ENCODE measurements at places on chromosomes 12 and 14.
A peak's percentile ranks its signal among the peaks of the same experiment; 100 is the strongest.

GRCh38 chr14:100857233-100857922, 31.5 kb downstream of the MEG3 start:
- DNase-seq, result no peak

- DNase-seq, result no peak
Observed at GRCh38 chr12:52125476-52125900, 46.0 kb downstream of the SMIM41 start.

DNA sequence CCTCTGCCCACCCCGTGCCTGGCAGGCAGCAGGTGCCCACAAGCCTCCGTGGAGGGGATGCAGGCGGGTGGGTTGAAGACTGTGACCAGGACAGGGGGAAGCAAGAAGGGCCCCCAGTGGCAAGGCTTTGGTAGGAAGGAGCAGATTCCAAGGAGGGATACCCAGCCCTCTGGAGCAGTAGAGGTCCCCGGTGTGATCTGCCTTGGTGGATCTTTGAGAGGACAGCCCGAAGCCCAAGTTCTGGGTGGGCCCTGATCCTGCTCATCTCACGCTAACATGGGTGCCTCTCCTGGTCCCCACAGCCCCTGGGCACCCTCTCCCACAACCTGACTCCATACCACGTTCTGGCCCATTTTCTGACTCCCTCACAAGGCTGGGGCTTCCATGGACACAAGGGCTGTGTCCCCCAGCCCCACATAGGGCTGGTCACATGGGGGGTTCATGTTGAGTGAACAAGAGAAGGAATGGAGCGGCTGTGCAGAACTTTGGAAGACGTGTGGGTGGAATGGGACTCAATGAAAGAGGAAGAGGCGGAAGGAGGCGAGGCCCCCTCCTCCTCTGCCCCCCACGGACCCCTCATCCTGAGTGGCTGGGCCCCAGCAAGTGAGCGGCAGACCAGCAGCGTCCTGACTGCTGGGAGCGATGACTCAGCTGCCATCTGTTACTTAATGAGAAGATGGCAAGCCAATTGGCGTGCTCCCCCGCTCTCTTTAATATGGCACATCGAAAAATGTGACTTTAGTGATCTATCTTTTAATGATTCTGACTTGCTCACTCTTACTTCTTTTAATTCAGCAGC, 77.0 kb upstream of the BCL11B start:
- DNase-seq, result no peak

DNA sequence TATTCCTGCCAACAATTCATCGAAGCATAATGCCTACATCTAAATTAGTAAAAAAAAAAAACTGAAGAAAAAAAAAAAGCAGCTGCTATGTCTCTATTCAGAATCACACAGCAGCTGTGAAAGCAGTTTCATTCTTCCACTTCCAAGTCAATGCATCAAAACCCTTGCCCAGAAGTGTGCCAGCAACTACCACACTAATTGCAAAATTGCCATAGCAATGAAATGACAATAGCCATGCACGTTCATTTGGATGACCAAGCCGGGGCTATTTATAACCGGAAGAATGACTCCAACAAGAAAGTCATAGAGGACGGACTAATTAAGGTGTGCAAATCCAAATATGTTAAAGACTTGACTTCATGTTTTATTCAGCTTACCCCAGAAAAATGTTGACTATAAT, 42.5 kb downstream of the SLC2A13 start:
- DNase-seq, result no peak

DNA sequence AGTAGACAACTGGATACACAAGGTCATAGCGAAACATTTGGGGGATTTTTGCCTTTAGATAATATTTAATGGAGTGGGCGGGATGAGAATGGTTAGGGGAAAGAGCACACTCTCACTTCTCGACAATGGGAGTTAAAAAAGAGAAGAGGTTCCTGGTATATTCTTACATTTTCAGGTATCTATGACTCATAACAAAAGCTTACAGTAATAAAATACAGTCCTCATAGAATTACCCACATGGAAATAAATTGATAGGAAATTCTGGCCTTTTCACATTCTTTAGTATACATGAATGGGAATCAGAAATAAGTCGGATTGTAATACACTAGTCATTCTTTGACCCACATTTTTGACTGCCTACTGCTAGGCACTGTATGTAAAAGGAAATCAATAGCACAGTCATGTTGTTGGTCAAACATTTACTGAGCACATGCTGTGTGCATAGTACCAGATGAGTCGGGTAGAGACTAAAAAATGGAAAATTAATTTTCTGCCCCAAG, 8.2 kb upstream of the CRADD start:
- DNase-seq, result no peak

DNA sequence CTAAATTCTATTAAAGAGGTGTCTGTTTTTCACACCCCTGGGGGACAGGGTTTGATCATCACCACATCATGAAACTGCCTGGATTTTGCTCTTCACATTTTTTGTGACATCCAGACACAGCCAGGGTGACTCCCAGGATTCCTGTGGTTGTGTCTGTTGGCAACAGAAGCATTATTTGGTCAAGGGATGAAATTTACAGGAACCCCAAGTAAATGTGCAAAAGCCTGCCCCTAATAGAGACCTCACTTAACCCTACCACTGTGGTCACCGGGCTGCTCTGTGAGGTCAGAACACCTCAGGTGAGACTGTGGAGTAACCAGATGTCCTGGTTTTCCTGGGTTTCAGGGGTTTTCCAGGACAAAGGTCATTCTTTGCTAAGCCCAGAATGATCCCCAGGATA, 103.8 kb downstream of the DAD1 start:
- DNase-seq, result no peak

GRCh38 chr12:32559434-32559833, 119.7 kb upstream of the DNM1L start:
- no peak for DNase-seq

GRCh38 chr14:96616161-96616721, 114.1 kb downstream of the PAPOLA start:
- DNase-seq, result no peak

DNA sequence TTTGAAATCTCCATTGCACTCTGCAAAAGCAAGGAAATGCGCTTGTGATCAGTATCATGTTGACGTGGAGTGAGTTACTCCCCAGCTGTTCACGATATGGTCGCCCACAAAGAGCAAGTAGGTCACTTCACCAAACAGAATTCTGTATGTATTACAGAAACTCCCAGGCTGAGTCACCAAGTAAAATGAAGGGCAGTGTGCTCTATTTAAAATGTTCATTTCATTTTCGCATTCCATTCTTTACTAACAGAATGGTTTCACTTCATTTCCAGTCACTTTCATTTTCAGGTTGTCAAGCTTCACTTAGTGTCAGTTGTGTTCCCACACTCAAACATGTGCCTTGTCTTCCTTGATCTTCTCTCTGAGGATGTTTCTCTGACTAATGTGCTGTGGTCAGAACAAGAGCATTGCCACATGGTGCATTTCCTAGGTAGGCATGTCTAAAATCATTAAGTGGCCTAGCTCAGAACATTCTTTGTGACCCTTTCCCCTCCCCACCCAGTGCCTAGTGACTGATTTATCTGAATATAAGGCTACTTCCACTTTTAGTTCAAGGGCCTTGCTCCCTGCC, 391.2 kb downstream of the RAD51B start:
- DNase-seq, result peak; percentile 55

DNA sequence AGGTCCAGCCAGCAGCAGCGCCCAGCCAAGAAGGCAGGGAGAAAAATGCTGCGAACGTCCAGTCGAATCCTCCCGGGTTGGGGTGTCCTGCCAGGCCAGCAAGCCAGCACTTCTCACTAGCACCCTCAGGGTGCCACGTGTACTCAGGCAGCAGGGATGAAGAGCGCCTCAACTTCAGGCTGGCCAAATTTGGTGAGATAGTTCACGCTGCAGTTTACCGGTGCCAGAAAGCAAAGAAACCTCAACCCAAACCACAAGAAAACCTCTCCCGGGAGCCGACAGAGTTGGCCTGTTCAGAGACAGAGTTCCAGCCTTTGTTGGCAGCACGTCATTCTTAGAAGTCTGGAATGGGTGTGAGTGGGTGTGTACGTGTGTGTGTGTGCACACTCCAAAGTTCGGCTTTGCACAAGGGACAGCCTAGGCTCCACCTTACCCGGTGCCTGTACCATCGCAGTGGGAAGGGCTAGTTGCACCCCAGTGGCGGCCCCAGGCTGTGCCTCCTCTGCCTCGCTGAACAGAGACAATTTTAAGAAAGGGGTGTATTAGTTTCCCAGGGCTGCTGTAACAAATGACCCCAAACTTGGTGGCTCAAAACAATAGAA, 42.1 kb downstream of the ELK3 start:
- DNase-seq, result peak; percentile 71

- no peak for DNase-seq
Observed at GRCh38 chr12:68222326-68222725, 3.3 kb downstream of the IL26 start.

All from fibroblast of the conjunctiva (primary cell).